Liver (tissue), 10 donors: ENCODE measurements at places on chromosomes 12 and 14. TPM values are rescaled to one million over a fixed set of nuclear protein-coding genes. Genes with fewer than 3 reads are reported as not detected.

Gene GNB3
- total RNA-seq = under 0.01 TPM

Gene TAS2R10
- total RNA-seq = 0.14 TPM

Gene NR4A1
- total RNA-seq = 0.79 TPM

Gene MDGA2
- total RNA-seq = 0.33 TPM

Gene E2F7
- not detected for total RNA-seq

Gene SLC41A2
- total RNA-seq = 235 TPM
